ENCODE measurements at places on chromosomes 3 and 15.

DNA sequence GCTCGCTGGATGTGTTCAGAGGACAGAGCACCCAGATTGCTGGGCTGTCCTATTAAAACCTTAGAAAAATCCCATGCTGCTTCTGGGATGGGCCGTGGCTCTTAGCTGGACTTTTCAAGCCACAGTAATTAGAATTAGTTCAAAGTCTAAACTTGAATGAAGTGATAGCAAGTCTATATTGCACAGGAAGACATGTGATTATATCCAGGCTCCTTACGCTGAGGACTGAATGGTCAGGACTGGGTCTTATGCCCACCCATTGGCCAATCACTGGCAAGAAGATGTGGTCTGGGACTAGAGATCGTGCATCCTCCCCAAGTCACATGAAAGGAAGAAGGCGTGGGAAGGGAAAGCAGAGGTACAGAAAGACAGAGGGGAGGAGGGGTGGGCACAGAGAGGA lies 227.6 kb downstream of the FAM43A start:
- no peak for DNase-seq

DNA sequence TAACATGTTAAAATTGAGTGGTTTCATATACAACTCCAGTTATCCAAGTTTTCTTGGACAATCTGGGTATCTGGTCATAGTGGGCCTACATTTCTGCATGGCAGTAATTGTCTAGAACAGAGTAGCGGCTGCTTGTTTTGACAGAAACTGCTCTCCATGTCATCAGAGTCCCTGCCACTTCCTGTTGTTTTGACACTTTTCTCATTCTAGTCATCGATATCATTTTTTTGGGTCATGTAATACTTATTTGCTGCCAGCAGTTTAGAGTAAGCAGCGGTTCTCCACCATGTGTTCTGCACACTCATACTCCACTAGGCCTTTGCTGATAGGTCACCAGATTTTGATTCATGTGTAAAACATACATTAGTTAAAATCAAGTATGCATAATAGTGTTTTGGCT lies 81.5 kb downstream of the SLC25A26 start:
- DNase-seq = no peak

DNA sequence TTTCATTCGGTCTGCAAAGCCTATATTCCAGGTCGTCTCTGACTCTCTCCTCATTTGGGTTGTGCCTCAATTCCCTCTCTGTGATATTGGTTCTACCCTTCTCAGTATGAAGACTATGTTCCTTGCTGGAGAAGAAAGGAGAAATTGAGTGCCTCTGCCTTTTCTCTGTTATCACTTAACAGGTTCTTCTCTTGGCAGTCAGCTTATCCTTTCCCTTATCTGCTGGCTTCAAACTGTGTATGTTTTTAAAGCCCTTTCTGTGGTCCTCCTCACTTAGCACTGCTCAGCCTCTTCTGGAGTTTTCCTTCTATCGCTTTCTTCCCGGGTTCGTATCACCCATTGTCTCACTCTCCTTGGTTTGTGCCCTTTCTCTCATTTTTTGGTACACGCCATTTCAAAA lies 65.3 kb upstream of the FSTL1 start:
- DNase-seq = no peak

DNA sequence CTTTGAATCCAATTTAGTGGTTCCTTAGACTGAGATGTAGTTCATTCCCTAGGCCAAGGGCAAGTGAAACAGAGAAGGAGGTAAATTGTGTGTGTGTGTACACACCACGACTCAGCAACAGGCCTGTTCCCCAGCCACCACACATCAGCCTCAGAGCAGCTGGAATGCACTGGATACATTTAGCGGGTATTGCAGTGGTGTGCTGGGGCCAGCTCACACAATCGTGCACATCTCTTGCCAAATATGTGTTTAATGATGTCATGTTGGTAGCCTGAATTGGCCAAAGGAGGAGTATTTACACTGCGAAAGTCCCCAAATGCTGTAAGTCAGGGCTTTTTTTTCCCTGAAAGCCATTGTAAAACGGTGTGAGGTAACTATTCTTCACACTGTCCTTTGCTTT lies 82.3 kb downstream of the RBPMS2 start:
- no peak for DNase-seq

- no peak for DNase-seq
Observed at GRCh38 chr3:126294211-126294808, 62.9 kb downstream of the KLF15 start.

- no peak for DNase-seq
Observed at GRCh38 chr3:3666664-3667063, 132.6 kb upstream of the LRRN1 start.

DNA sequence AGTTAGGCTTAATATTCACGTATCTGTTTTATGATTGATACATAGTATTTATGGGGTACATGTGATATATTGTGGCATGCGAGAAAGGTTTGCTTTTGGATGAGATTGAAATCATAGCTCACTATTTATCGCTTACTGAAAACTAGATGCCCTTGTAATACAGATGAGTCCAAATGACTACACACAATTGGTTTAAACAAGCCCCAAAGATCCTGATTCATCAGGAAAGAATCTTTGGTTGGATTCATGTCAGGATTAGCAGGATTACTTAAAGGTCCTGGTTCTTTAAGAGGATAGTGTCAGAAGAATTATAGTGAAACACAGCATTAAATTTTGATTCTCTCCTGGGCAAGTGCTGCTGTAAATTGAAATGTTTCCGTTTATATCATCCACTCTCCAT lies 18.6 kb upstream of the AADAC start:
- DNase-seq = no peak

DNA sequence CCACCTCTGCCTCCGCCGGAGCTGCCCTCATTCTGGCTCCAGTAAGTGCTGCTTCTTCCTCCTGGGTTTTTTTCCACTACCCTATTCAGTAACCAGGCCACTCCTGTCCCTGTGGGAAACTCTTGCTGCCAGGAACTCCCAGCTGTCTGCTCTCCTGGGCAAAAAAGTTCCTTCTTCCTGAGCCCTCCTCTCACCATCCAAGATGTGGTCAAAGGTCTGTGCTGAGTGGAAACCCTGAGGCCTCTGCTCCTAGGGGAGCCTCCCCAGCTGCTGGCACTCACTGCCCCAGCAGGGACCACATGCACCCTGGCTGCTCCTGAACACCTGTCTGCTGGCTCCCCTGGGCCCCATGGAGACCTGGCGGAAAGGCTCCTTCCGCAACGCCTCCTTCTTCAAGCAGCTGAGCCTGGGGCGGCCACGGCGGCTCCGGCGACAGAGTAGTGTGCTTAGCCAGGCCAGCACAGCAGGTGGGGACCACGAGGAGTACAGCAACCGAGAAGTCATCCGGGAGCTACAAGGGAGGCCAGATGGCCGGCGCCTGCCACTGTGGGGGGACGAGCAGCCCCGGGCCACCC lies 454 bp downstream of the C15orf62 start:
- DNase-seq = no peak

- DNase-seq = no peak
Observed at GRCh38 chr3:31636049-31636448, 103.3 kb downstream of the STT3B start.

DNA sequence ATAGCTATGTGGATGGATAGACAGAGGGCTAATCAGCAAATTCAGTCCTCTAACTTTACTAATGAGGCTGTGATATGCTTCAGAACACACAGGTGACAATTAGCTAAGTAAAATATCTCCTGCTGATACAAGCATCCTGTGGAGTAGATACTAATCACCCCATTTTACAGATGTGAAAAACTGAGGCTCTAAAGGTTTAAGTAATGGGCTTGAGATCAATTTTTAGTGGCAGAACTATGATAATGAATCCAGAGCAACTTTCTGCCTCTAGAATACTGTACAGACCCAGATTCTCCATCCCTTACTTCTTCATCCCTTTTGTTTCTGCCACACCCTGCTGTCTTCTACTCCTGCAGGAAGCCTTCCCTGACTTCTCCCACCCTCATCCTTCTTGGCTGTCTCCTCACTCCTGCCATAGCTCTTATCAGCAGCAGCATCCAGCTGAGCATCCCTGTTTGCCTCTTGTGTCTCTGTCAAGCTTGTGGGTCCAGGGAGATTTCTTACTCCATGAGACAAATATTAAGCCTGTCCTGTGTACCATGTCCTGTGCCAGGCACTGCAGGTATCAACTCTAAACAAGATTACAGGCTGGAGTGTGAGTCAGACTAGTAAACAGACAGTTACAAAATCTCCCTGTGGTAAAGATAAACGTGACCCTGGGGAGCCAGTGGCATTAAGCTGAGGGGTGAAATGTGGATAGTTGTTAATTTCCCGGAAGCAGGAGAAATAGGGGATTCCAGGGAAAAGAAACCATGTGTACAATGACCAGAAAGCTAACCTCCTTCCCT lies 39.2 kb downstream of the SLC6A11 start:
- no peak for DNase-seq

DNA sequence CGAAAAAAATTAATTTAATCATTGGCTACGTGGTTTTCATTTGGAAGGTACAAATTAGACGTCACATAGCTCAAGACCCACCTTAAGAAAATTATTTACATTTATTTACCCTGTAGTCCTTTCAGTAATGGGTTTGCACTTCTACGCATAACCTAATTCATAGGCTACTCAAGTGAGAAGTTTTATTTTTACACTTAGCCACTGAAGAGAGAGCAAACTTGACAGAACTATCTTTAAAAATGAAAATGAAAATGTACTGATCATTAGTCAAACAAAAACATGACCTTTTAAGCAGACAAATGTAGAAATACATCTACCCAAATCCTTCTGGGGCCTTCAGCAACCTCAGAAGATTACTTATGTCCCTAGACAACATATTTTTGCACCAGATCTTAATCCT lies 269.4 kb upstream of the TTC14 start:
- DNase-seq = no peak

DNA sequence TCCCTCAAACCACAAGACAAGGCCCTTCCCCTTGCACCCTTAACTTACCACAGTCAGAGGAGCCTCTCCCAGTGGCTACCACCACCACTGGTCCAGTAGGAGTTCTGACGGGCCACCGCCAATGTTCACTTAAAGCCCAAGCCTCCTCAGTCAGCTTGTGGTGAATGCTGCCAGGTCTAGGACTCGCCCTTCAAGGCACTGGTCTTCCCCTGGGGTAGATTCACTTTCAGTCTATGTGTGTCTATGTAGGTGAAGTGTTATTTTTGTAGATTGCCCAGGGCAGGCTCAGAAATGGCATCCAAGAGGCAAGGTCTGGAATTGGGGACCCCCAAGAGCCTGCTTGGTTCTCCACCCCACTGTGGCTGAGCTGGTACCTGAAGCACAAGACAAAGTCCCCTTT lies 15.4 kb upstream of the CASR start:
- DNase-seq = no peak

DNA sequence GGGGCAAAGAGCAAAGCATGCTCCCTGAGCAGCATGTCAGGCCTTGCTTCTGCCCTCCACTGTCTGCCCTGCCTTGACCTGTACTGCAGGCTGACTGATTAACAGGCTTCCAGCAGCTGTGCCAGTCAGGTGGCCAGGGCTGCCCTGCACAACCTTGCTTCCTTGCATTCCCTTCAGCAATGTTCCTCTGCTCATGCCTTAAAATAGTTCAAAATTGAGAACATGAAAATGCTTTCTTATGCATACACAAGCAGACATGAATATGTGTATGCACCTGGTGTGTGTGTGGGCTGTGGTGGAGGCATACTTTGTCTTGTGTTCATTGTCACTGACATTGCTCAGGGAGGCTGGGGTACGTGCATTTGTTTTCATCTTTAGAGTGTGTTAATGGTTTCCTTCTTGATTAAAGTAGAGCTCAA lies 1.2 kb upstream of the SLC22A13 start:
- no peak for DNase-seq

DNA sequence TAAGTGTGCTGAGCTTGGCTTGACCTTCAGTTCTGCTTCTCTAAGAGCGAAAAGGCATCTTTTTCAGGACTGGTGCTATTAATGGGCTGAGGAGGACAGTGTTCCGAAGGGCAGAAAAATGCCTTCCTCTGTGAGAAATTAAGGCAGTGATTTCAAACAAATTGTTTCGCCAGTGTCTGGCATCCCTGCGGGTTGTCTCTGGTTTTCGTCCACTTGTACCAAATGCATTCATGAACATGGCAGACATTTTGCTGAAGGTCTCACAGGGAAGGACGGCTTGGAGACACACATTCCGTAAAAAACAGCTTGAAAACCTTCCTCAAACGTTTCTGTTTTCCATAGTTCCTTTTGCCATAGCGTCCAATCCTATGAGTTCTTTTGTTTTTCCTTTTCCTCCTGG lies 57.1 kb downstream of the CEMIP start:
- DNase-seq = no peak

GRCh38 chr3:9409981-9410854 lies 12.8 kb downstream of the SETD5 start:
- DNase-seq = no peak

GRCh38 chr3:134155446-134155845 lies 95.2 kb downstream of the RYK start:
- DNase-seq = no peak

GRCh38 chr15:96334017-96334704 lies 3.7 kb downstream of the NR2F2 start:
- DNase-seq = no peak

- no peak for DNase-seq
Observed at GRCh38 chr15:89621547-89621946, 33.7 kb downstream of the KIF7 start.

- DNase-seq = no peak
Observed at GRCh38 chr3:54433846-54434245, 311.5 kb downstream of the CACNA2D3 start.

- DNase-seq = no peak
Observed at GRCh38 chr3:37384117-37384516, 209.7 kb upstream of the LRRFIP2 start.

- no peak for DNase-seq
Observed at GRCh38 chr3:175983379-175983778, 1124.2 kb downstream of the NAALADL2 start.

- DNase-seq = no peak
Observed at GRCh38 chr15:53837263-53837662, 77.8 kb upstream of the WDR72 start.

DNA sequence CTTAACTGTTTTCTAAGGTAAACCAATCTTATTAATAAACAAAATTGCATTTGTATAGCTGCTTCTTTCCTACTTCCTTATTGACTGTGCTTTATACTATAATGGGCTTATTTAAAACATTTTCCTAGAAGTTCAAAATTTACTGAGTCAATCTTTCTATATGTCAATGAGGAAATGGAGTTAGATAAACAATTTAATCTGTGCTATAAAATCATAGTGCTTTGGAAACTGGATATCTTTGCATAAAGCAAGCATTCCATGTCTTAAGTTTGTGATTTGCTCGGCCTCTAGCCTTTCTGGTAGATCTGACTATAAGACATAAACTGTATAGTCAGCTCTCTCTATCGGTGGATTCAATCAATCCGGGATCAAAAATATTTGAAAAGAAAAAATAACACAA lies 99.6 kb downstream of the NEDD4 start:
- DNase-seq = no peak
